Mucosa of gallbladder (tissue), 1 donor: ENCODE measurements at places on chromosomes 16 and 17. TPM values are rescaled to one million over a fixed set of nuclear protein-coding genes. Genes with fewer than 3 reads are reported as not detected.

Gene NRN1L
- 1.2 TPM for total RNA-seq

Gene DNAJA2
- 62.8 TPM for total RNA-seq

Gene MAP2K3
- 74.0 TPM for total RNA-seq

Gene KRT27
- total RNA-seq, result not detected

Gene BBS2
- total RNA-seq, result 42.7 TPM

Gene CD300A
- 15.2 TPM for total RNA-seq

- DNase-seq, result no peak
Observed at GRCh38 chr16:11219178-11219577, 36.8 kb downstream of the SOCS1 start.

GRCh38 chr16:68626557-68626956 lies 18.6 kb upstream of the CDH3 start:
- DNase-seq, result no peak

DNA sequence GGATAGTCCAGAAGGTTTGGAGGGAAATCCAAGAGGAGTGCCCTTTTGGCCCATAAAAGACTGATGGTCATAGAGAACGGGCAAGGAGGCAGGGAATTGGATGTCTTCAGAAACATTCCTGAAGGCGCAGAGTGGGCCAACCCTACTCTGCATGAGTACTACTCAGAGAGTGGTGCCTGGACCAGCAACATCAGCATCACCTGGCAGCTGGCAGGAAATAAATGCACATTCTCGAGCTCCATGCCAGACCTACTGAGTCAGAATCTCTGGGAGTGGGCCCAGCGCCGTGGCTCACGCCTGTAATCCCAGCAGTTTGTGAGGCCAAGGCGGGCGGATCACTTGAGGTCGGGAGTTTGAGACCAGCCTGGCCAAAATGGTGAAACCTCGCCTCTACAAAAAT lies 27.1 kb upstream of the SLC39A11 start:
- no peak for DNase-seq
